Osteoblast (primary cell): ENCODE measurements at places on chromosomes 13 and 19. TPM values are rescaled to one million over a fixed set of nuclear protein-coding genes. Genes with fewer than 3 reads are reported as not detected.

SERPINE3 gene
- total RNA-seq, result not detected in 2 replicates

CD22 gene
- total RNA-seq, result under 0.01 TPM in 1 of 2 replicates, not detected in the other

CEACAM16 gene
- total RNA-seq, result under 0.01 TPM in 1 of 2 replicates, not detected in the other

- no peak overlapping the region for H3K27ac ChIP-seq
- no peak overlapping the region for H3K4me3 ChIP-seq
- no peaks in the 10 kb centered on the region for H3K4me1 ChIP-seq
- no peak for DNase-seq
Measured at GRCh38 chr13:28251466-28251865, 113.1 kb downstream of the PAN3 start.

- peak; percentile 65 for DNase-seq
- H3K4me3 ChIP-seq, result no peak overlapping the region
- H3K27ac ChIP-seq, result no peak overlapping the region
- H3K4me1 ChIP-seq, result no peaks in the 10 kb centered on the region
- peaks cover 4% of the 10 kb centered on the region for H3K27me3 ChIP-seq
- H3K36me3 ChIP-seq, result no peaks in the 10 kb centered on the region
Measured at GRCh38 chr19:3808420-3809143, 22.4 kb upstream of the MATK start.

GRCh38 chr13:51760592-51760991, 43.4 kb downstream of the DHRS12 start:
- no peaks in the 10 kb centered on the region for H3K27me3 ChIP-seq
- peaks cover 14% of the 10 kb centered on the region for H3K4me1 ChIP-seq
- H3K36me3 ChIP-seq, result peaks cover 57% of the 10 kb centered on the region
- peak overlapping the region; percentile 7 for H3K4me3 ChIP-seq
- H3K27ac ChIP-seq, result peak overlapping the region; percentile 44

DNA sequence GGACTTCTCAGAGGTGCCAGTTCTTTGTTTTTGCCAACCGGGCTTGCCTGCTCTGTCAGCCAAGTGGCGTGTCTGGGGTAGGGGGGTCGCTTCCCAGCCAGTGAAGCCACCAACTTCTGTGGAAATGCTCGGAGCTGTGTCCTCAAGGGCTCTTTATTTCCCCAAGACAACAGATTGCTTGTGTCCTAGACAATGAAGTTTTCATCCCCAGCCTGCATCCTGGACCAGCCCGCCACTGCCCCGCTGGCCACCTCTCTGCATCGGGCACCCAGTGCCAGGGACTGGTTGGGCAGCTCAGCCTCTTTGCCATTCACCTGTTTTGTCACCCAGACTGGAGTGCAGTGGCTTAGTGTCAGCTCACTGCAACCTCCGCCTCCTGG, 3.7 kb downstream of the RAB11B start:
- H3K36me3 ChIP-seq, result no peaks in the 10 kb centered on the region
- H3K4me3 ChIP-seq, result no peak overlapping the region
- H3K27me3 ChIP-seq, result no peaks in the 10 kb centered on the region

DNA sequence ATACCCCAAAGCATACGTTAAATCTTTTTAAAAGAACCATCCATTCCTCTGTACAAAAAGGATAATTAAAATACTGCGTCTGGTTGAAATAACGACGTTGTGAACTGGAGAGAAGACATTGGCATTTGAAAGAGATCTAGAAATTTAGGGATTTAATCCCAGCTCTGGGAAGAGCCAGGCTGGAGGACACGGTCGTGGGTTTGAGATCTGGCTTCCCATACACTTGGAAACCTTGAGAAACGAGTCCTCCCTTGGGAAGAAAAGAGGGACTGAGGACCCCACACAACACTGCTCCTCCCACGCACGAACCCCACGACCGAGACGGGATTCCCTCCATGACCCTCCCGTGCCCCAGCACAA, 625 bp downstream of the ZNF709 start:
- H3K36me3 ChIP-seq, result no peaks in the 10 kb centered on the region
- H3K4me1 ChIP-seq, result peaks cover 11% of the 10 kb centered on the region
